ENCODE measurements at places on chromosomes 6 and 20. TPM values are rescaled to one million over a fixed set of nuclear protein-coding genes. Genes with fewer than 3 reads are reported as not detected.

The CAPN11 gene
- not detected for total RNA-seq

DNA sequence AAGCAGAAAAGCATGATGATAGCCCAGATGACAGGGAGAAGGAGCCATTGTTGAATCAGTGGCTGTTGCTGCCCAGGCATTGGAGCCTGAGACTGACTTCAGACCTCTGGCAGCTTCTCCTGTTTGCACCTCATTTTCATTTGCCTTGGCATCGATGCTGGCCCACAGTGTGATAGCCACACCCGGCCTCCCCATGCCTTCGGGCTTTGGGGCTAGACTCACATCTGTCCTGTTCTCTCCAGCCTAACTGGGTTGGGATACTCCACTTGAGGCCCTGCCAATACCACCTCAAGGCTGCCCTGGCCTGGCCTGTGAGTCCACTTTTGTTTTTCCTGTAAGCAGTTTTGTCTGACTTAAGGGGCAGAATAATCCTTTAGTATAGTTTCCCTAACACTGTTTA is 140.4 kb downstream of the UST start:
- no peak for DNase-seq
- no peak overlapping the region for H3K4me3 ChIP-seq
- H3K27me3 ChIP-seq: no peaks in the 10 kb centered on the region

The LTV1 gene
- total RNA-seq: 47.2 TPM

DNA sequence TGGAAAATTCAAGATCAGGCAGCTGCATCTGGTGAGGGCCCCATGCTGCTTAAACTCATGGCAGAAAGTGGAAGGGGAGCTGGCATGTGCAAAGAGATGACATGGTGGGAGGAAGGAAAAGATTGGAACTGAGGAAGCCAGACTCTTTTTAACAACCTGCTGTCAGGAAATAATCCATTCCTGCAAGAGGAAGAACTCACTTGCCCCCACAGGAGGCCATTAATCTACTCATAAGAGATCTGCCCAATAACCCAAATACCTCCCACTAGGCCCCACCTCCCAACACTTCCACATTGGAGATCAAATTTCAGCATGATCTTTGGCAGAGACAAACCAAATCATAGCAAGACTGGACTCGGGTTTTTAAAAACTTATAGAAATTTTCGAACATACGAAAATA is 200.5 kb upstream of the KCNQ5 start:
- no peak overlapping the region for H3K4me3 ChIP-seq
- DNase-seq: no peak
- no peaks in the 10 kb centered on the region for H3K36me3 ChIP-seq
- H3K4me1 ChIP-seq: peaks cover 9% of the 10 kb centered on the region
- H3K27me3 ChIP-seq: no peaks in the 10 kb centered on the region

The NFS1 gene
- 24.7 TPM for total RNA-seq

The TFB1M gene
- 48.9 TPM for total RNA-seq

DNA sequence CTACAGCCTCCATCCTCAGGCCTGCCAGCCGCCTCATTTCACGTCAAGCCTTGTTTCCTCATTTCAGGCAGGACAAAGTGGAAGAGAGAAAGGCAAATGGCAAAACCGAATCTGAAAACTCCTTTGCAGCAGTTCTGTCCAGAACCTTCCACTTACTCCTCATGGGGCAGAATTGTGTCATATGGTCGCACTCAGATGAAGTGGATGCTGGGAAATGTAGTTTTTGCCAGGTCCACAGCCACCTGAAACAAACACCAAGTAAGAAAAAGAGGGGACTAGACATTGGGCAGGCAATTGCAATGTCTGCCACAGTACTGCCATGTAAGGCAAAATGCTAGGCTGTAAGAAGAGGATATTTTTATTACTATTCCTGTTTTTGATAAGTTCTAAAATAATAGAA is 44.9 kb downstream of the ISM1 start:
- H3K4me3 ChIP-seq: no peak overlapping the region
- H3K36me3 ChIP-seq: no peaks in the 10 kb centered on the region
- DNase-seq: no peak

DNA sequence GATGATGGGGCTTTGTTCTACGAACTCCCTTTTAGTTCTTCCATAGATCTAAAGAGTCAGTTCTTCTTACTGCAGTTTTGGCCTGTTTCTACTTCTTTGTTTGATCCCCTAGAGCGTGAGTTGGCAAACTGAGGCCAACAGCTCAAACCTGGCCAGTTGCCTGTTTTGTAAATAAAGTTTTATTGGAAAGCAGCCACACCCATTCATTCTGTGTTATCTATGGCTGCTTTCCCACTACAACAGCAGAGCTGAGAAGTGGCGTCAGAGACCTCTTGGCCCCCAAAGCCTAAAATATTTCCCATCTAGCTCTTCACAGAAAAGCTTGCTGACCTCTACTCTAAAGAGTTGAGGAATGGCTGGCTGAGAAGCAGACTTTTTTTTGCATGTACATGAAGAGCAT is 52.2 kb downstream of the EYA2 start:
- H3K4me1 ChIP-seq: peaks cover 8% of the 10 kb centered on the region
- no peak overlapping the region for H3K27ac ChIP-seq
- H3K4me3 ChIP-seq: no peak overlapping the region

DNA sequence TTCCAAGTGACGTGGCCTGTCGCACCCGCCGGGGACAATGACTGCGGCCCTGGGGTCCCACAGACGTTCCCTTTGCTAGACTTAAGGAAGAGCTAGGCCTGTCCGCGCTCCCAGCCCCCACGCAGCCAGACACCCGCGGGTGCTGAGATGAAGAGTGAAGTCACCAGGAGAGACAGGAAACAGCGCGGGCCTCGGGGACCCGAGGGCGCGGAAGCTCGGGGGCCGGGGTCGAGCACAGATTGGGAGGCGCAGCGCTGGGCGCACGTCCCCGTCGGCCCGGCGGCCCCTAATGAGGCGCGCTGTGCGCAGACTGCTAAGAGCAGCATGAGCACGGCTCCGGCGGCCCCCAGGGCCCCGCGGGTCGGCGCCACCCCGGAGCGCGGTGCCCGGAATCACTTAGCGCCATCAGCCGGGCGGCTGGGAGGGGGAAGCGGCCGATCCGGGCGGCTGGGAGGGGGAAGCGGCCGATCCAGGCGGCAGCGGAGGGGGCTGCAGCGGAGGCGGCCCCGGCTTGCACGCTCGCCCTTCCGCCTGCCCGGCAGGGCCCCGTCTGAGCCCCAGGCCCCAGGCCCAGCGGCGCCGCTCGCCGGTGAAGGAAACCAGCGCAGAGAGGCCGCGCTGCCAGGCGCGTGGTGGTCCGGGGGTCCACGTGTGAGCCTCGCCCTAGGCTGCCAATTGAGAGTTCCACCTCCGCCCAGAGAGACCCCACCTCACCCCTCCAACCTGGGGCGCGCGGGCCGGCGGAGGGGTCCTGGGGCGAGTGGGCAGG is 8.3 kb upstream of the AVP start:
- no peak overlapping the region for H3K4me3 ChIP-seq
- H3K36me3 ChIP-seq: no peaks in the 10 kb centered on the region
- H3K27ac ChIP-seq: no peak overlapping the region
- peaks cover 28% of the 10 kb centered on the region for H3K27me3 ChIP-seq
- no peaks in the 10 kb centered on the region for H3K4me1 ChIP-seq
- DNase-seq: no peak

DNA sequence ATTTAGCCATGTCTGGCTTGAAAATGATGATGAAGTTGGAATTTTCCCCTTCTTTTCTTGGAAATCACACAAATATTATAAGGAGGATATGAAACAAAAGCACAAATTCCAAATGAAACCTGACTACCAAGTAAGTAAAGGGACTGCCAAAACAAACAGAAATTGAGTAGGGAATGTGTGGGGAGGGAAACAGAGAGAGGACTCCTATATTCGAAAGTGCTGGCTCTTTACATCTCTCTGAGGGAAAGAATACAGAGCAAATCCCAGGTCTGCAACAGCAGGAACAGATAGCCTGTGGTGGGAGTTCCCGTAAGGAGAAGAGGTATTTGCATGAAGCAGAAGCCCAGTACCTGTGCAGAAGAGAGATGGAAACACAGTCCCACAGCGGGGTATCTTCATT is 583.7 kb downstream of the EPM2A start:
- DNase-seq: no peak
- H3K27me3 ChIP-seq: no peaks in the 10 kb centered on the region
- H3K36me3 ChIP-seq: no peaks in the 10 kb centered on the region
- H3K4me1 ChIP-seq: peaks cover 13% of the 10 kb centered on the region
- H3K27ac ChIP-seq: no peak overlapping the region

GRCh38 chr6:8858854-8859331 is 423.5 kb upstream of the SLC35B3 start:
- H3K4me3 ChIP-seq: no peak overlapping the region
- no peak for DNase-seq
- peaks cover 14% of the 10 kb centered on the region for H3K4me1 ChIP-seq

The KCNK15 gene
- total RNA-seq: not detected

The FRK gene
- total RNA-seq: 0.91 TPM

DNA sequence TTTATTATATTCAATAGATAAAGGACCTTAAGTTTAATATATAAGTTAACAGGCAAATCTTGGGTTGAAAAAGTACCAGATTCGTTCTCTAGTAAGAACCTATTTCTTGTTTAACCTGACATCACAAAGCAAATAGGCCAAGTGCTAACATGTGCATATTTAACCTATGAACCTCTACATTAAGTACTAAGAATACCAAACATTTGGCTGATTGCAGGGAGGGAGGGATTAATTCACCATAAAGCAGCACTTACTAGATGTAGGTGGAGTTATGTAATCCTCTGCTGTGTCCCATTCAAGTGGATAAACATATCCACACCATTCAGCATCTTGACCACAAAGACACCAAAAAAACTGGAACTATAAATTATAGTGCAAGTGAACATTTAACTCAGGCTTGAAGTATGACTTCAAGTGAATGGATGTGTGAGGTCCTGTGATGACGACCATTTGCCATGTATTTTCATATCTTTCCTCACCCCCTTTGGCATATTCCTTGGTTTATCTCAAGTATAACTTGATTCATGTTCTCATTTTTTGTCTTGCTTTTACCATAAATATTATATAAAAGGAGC is 10.2 kb downstream of the STX11 start:
- H3K27ac ChIP-seq: no peak overlapping the region
- DNase-seq: peak; percentile 20
- no peak overlapping the region for H3K4me3 ChIP-seq
- H3K4me1 ChIP-seq: peaks cover 30% of the 10 kb centered on the region

The ALDH5A1 gene
- total RNA-seq: 0.78 TPM

The ENPP4 gene
- 12.6 TPM for total RNA-seq

The MATN4 gene
- 0.50 TPM for total RNA-seq

The PI3 gene
- not detected for total RNA-seq

The SLC17A9 gene
- not detected for total RNA-seq

- no peak overlapping the region for H3K27ac ChIP-seq
- no peak overlapping the region for H3K4me3 ChIP-seq
- H3K4me1 ChIP-seq: peaks cover 6% of the 10 kb centered on the region
- no peaks in the 10 kb centered on the region for H3K27me3 ChIP-seq
- H3K36me3 ChIP-seq: no peaks in the 10 kb centered on the region
Measured at GRCh38 chr6:72412709-72413044, 209.2 kb upstream of the KCNQ5 start.
